Breast epithelium (tissue), 4 donors: ENCODE measurements at places on chromosomes 16 and 17. TPM values are rescaled to one million over a fixed set of nuclear protein-coding genes. Genes with fewer than 3 reads are reported as not detected.

DNA sequence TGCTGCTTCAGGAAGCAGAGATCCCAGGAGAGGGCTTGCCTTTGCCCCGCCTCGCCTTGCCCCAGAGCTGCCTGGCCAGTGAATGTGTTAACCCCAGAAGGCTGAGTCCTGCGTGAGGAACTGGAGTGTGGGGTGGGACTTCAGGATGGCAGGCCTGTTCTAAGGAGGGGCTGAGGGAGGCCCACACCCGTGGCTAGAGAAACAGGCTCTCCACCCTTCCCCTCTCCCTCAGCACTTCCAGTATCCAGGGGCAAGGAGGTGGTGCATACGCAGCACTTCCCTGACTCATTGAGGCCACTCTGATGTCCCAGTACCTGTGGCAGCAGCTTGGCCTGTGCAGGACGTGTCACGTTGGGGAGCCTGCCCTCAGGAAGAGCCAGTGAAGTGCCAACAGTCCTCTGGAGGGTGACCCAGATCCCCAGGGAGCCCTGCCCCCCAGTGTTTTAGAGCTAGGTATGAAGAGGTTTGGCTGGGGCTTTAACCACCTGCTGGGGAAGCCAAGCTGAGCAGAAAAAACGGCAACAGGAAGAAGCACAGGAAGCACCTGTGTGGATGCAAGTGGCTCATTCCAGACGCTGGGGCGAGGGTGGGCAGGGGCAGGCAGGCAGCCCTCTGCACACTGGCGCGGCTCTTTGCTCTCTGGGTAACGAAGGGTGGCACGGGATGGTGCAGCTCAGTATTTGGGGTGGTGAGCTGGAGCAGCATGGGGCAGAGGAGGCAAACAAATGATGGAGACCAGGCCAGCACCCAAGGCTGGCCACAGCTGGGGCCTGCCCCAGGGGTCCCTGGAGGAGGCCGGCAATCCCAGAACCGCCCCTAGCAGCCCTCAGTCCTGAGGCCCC is 14.7 kb upstream of the CTCF start:
- no peak for DNase-seq

- no peak for DNase-seq
Observed at GRCh38 chr17:44979426-44979995, 11.4 kb upstream of the C1QL1 start.

DNA sequence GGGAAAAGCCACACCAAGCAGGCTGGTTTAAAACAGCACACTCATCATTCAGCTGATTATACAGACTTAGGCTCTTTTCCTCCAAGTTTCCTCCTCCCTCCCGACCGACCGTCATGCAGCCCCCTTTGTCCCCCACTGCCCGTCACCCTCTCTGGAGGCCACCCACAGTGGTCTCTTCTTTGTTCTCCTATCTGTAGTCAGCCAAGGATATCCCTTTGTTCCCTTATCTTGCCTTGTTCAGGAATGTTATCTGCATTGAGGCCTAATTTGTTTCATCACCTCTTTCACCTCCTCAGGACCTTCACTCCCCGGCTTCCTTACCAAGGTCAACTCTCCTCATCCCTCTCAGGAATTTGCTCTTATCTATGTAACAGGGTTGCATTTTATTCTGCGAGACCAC is 186.4 kb upstream of the CDH13 start:
- no peak for DNase-seq

DNA sequence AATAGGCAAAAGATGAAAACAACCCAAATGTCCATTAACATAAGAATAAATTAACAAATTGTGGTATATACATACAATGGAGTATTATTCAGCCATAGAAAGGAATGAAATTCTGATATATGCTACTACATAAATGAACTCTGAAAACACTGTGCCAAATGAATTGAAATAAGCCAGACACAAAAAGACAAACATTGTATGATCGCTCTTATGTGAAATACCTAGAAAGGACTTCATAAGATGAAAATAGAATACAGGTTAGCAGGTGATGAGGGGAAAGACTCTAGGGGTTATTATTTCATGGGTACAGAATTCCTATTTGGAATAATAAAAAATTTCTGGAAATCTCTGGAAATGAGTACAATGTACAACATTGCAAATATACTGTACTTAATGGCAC is 80.2 kb downstream of the BRIP1 start:
- no peak for DNase-seq

- DNase-seq = no peak
Observed at GRCh38 chr16:79865918-79866317, 265.4 kb upstream of the MAF start.

- DNase-seq = no peak
Observed at GRCh38 chr17:64064331-64064730, 43.9 kb upstream of the ICAM2 start.

- no peak for DNase-seq
Observed at GRCh38 chr17:73634629-73635028, 9.6 kb downstream of the SDK2 start.

GRCh38 chr17:62109378-62109902 is 44.4 kb upstream of the MED13 start:
- DNase-seq = no peak

GRCh38 chr16:25060920-25061319 is 45.8 kb upstream of the ARHGAP17 start:
- DNase-seq = no peak

DNA sequence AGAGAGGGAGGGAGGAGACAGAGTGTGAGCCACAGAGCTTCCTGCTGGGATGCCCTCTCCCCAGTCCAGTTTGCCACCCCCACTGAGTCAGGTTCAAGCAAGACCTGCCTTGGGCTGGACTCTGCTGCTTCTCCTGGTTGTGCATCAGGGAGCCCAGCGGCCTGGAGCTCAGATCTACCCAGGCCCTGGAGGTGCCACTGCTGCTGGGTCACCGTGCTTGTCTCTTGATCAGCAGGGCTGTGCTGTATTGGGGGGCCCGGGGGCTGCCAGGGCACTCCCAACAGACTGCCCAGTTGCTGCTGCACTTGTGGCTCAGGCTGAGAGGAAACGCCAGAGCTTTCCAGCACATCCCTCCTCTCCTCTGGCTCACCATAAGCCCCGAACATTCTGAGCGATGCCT is 8.9 kb downstream of the TLE7 start:
- DNase-seq = no peak

- DNase-seq = no peak
Observed at GRCh38 chr17:48479014-48479402, 49.0 kb upstream of the SKAP1 start.

DNA sequence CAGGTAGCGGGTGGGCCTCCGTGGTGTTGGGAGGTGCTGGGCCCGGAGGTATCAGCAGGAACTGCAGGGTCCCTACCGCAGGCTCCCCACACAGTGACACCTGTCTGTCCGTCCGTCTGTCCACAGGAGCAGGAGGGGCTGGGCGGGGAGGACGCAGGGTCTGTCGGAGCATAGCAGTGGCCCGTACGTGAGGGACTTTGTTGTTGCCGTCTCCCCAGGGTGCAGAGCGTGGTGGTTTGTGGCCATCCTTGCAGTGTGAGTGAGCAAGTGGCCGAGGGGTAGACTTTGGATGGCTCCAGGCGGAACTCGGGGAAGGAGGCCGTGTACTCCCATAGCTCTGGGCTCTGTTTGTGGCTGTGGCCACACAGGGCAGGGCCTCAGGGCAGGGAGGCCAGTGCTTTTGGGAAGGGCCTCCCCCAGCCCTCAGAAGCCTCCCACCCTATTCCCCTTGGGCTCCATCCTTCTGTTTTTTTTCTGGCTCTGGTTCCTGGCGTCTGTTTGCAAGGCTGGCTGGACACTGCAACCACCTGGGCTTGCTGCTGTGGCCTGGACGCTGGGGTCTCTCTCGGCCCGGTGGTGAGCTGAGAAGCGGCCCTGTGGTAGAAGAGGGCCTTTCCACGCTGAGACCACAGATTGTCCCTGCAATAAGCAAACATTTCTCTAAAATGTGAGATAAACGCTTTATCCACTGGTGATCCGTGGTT is 41.0 kb upstream of the ZNF750 start:
- DNase-seq = no peak

DNA sequence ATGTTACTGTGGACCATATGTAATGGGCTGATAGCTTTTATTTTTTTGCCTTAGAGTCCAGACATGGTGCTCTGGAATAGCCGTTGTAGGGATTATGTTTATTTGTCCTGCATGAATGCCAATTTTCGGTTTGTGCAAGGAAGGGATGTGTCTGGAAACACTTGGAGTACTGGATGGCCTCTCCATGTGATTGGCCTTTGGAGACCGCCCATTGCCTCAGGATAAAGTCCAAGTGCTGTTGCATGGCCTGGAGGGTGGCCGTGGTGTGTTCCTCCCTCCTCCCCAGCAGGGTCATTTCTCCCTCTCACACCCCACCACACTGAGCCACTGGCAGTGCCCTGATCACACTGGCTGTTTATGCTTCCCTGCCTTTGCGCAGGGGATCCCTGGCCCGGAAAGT is 93.9 kb downstream of the MSI2 start:
- no peak for DNase-seq

- no peak for DNase-seq
Observed at GRCh38 chr16:554297-554621, 5.9 kb upstream of the PRR35 start.

Gene CACNA1H
- 2.5 TPM for total RNA-seq

Gene KRT40
- not detected for total RNA-seq

Gene AMFR
- total RNA-seq = 205 TPM

Gene ZP2
- not detected for total RNA-seq

Gene CDK3
- 13.0 TPM for total RNA-seq

Gene CDH5
- total RNA-seq = 45.1 TPM

Gene TOM1L1
- total RNA-seq = 47.2 TPM

Gene COTL1
- 22.0 TPM for total RNA-seq

Gene PLCG2
- total RNA-seq = 24.3 TPM

Gene SLFN12
- total RNA-seq = 6.4 TPM

Gene OR1F1
- total RNA-seq = not detected

Gene CCL4L2
- 6.1 TPM for total RNA-seq

Gene SLC12A3
- total RNA-seq = not detected

Gene KRT31
- not detected for total RNA-seq
